Activated CD8-positive, alpha-beta memory T cell treated with anti-CD3 and anti-CD28 coated beads, Interleukin-2, amount 50 U/mL, for 48 hours (primary cell): ENCODE measurements at places on chromosomes 4 and X.

GRCh38 chrX:108114541-108114940 is 23.0 kb downstream of the ATG4A start:
- no peak for DNase-seq

- DNase-seq: no peak
These were observed 571.1 kb upstream of the DIPK2B start for GRCh38 chrX:45771560-45772340.

DNA sequence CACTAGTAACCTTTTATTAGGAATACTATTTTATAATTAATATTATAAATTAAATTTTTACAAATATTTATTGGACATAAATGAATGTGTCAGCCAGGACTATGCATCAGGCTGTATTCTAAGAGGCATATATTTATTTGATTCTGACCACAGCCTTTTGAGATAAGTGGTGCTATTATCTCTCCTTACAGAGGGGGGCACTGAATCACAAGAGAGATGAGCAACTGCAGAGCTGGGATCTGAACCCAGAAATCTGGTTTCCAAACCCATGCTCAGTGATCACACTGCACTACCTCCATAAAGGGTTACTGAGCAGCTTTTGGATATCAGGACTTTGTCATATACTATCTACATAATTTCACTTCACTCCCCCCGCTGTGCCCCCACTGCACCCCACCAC is 322.0 kb downstream of the TMA16 start:
- no peak for DNase-seq

DNA sequence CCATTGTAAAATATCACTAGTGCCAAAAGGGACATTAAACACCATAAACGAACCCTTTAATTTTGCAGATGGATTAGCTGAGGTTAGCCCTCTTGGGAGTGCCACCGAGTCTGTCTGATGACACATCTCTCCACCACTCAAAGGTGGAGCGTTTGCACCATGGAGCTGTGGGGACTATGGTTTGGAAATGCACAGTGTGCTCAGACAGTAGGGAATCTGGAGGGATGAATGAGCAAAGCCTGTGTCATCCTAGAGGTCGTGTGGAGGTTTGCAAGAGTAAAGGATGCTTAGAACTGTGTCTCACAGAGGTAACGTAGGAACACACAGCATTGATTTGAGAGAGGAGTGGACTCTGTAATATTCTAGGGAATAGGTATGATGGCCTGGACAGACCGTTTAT is 93.7 kb downstream of the CLNK start:
- no peak for DNase-seq

DNA sequence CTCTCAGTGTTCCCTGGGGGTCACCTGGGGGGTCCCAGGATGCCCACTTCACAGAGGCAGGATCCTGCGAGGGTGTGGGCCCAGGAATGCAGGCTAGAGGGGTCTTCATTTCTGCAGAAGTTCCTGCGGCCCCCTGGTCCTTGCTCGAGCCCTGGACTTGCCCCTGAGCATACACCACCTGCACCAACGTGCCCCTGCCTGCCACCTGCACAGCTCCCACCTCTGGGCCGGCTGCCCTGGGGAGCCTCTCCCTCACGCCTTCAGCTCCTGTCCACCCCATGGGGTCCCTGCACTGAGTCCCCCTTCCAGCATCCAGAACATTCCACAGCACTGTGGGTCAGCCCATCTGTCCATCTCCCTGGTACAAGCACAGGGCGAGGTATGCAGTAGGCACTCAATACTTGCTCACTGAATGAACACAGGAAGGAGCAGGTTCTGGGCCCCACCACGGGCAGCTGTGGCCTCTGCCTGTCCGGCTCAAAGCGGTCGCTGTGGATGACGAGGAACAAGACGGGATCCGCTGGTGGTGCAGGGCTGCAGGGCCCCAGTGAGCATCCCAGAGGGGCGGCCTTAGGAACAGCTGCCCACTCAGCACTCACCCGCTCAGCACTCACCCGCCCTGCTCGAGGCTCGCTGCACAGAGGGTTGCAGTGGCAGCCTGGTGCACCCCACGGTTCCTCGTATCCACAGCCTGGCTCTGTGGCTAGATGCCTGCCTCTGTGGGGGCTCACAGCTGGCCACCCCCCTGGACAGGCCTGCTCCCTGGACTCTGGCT is 70.5 kb upstream of the MXD4 start:
- DNase-seq: no peak

GRCh38 chr4:153494562-153494961 is 28.4 kb downstream of the TMEM131L start:
- no peak for DNase-seq

DNA sequence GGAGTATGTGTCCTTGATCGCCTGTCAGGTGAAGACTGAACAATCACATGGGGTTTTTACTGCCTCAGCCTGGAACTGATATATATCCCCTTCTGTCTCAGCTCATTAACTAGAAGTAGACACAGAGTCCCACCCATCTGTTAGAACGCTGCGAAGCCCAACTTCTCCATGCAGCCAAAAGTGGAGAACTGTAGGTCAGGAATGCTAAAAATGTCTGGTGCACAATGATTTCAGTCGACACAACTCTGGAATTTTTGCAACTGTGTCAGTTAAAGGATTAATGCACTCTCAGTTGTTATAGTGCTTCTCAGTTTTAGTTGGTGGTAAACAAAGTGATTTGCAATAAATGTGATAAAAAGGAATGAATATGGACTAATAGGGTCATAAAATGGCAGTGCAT is 287.2 kb downstream of the INPP4B start:
- DNase-seq: no peak

GRCh38 chrX:20362268-20363267 is 95.9 kb upstream of the RPS6KA3 start:
- no peak for DNase-seq

- no peak for DNase-seq
These were observed 132.6 kb downstream of the TBL1X start for GRCh38 chrX:9597361-9598035.

DNA sequence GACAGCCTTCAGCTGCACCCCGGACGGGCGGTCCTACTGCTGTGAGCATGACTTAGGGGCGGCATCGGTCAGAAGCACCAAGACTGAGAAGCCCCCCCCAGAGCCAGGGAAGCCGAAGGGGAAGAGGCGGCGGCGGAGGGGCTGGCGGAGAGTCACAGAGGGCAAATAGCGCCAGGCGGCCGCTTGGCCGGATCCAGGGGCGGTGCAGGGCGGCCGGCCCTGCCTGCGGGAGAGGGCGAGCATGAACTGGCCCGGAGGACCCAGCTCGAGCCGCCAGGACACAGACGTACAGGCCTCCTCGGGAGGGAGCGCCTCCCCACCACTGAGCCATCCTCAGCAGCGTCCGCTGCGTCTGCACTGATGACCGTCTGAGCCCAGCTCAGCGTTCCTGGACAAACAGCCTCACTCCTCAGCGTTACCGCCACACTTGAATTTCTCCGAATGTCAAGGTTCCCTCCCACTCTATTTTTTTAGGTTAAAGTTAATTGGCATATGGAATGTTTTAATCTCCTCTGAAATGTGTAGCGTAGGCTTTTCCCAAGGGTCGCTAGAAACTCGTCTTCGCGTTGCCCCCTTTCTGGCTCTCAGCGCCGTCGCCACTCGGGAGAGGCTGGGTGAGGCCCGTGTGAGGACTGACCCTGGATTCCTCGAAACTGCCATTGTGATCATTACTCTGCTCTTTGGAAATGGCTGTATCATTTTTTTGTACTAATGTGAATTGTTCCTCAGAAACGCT is 29.9 kb downstream of the NELFA start:
- peak; percentile 48 for DNase-seq

DNA sequence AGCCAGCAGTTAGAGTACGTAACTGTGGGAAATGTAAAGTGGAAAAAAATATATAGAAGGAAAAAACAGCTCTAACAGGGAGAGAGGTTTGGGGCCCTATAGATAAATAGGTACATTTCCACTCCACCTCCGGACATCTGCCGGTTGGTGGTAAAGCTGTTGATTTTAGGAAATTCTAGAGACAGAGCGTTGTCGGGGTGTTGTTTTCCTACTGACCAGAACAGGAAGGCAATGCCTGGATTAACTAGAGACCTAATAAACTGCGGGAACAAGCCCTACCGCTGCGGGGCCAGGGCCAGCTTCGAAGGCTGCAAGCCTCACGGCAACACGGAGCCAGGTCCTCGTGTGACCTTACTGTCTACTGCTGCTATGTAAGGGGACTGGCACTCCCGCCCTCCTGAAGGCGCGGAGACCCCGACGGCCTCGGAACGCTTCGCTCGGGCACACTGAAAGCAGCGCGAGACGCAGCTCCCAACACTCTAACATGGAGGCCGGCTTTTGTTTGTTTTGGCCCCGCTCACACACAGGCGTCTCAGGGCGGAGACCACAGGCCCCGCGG is 702 bp upstream of the CDKN2AIP start:
- peak; percentile 79 for DNase-seq

DNA sequence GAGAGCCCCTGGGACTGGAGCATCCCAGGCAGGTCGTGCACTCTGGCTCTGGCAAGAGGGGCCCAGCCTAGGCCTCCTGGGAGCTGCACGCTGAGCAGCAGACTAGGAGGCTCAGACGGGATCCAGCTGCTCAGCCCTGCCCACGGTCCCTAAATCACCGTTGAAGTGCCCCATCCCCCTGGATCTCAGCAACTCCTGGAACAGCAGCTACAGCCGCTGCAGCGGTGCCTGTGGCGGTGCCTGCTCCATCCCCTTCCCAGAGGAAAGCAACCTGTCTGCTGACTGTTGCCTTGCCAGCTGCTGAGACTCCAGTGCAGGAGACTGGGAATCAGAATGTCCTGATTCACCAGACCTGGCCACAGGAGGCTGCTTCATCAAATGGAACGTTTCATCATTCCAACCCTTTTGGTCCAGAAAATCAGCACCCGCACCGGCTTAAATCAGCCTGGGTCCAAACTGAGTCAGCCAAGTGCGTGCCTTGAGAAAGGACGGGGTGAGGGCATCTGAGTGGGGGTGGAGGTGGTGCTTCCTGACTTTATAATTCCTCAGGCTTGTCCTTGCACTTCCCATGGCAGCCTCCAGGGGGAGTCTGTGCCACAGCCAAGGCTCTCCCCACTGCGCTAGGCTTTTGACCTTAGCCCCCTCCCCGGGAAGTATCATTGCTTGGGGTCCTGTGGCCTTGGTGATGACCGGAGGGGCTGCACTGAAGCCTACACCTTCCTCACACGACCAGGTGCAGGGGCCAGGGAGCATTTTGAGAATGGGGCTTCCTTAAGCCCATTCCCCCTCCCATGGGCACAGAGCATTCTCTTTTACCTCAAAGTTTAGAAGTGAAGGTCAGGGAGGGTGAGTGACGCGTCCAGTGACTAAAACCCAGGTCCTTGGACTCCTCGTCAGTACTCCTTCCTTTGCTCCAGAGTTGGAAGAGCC is 6.5 kb downstream of the ZNF185 start:
- DNase-seq: peak; percentile 56
